Fibroblast of skin of abdomen (primary cell): ENCODE measurements at places on chromosomes 12 and 14.

GRCh38 chr12:130627175-130627574 lies 88.9 kb downstream of the RIMBP2 start:
- DNase-seq = no peak

DNA sequence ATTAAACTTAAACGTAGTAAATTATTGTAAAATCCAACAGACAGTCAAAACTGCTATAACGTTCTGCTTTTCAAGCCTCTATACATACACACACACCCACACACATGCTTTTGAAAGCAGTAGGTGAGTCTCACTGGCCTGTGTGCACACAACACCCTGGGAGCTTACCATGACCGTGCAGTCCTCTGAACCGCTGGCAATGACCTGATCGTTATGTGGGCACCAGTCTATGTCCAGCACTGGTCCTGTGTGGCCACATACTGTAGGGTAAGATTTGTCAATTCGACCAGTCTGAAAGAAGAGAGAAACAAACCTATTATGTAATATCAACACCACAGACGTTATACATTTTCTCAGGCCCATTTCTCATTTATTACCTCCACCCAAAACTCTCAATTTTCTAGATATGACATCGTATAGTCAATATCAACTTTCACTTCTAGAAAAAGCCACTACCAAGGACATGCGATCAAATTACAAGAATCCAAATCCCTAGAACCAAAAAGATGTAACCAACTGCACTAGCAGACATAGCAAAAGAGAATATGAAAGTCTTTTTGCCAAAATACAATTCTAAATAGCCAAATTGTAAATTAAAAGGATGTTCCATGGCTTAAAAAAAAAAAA lies 44.5 kb upstream of the SELPLG start:
- DNase-seq = no peak

GRCh38 chr12:1876086-1876485 lies 42.4 kb downstream of the CACNA2D4 start:
- DNase-seq = no peak

DNA sequence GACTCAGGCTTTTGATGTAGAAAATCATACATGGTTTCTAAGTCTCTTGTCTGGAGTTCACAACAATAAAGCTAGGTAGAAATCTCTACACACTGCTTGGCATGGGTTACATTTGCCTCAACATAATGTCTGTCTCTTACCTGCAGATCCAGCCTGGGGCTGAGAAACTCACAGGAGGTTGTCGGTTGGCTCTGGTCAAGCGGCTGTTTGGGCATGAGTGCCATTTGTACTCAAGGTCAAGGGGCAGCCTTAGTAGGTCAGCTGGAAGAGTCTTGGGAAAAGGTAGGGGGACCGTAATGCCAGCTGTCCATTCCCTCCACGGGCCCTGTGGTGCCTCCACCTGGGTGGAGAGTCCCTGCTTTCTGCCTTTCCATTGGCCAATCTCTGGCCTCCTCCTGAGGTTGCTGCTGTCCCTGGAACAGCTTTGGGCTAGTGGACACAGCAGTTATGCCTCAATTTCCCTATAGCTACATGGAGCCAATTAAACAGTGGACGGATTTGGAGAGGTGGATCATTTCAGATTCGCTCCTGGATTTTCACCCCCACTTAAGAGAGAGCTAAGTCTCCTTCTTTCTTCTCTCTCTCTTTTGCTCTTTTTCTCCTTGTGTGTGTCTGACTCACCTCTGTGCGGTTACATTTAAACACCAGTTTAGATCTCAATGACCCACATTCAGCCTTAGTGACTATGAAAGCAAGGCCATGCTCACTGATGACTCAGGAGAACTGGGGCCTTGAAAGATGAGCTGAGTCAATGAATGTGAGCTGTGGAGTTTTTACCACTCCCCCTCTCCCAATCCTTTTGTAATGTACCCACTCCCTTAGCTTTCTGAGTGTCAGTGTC lies 132.8 kb upstream of the HIF1A start:
- peak; percentile 100 for DNase-seq
